ENCODE measurements at places on chromosomes 5 and 9. TPM values are rescaled to one million over a fixed set of nuclear protein-coding genes. Genes with fewer than 3 reads are reported as not detected.

The OR2V1 gene
- total RNA-seq = not detected

GRCh38 chr5:128537221-128537999 lies 635 bp downstream of the FBN2 start:
- no peak for DNase-seq

GRCh38 chr5:13316176-13316575 lies 628.3 kb downstream of the DNAH5 start:
- no peak for DNase-seq

The CORO2A gene
- 4.9 TPM for total RNA-seq

DNA sequence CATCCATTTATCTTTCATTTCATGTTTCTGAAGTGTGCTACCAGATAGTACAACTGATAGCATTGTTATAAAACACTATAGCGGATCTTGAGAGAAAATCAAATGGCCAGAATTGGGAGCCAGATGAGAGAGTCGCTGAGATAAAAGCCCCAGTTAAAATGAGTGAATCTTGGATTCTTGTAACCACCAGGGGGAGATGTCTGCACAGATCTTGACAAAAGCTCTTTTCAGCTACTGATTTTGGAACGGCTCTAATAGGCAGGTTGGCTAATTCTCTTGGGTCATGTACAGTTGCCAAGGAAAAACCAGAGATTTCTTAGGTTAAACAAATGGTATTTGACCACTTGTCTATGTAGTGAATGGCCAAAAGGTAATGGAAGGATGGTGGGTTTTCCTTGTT lies 21.7 kb downstream of the F2RL2 start:
- DNase-seq = no peak

The TLX3 gene
- not detected for total RNA-seq

- DNase-seq = no peak
Measured at GRCh38 chr9:97431044-97431441, 19.1 kb downstream of the TDRD7 start.

DNA sequence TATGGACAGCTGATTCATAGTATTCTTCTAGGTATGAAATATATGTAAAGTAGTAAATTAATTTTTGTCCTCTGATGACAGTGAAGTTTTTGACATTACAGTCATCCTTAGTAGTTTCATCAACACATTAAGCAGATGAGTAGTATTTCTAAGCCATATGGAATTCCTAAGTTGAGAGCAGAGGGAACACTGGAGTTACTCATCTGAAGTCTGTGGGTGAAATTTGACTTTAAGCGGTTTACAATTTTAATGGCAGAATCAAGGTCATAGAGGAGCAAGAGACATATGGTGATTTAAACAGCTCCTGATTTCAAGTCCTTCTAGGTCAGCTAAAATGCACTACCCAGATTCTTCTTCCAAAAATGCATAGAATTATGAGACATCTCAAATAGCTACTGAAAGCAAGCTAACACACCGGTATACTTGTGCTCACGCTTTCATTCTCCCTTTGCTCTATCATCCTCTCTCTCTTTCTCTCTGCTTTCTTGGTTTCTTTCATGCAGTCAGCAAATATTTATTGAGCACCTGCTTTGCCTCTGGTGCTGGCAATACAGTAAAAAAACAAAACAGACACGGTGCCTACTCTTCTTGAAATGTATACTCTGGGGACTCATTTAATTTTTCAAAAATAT lies 235.9 kb downstream of the FER start:
- DNase-seq = no peak

The GDA gene
- 0.27 TPM for total RNA-seq

The ANKRD20A1 gene
- 0.33 TPM for total RNA-seq

The TPPP gene
- not detected for total RNA-seq

DNA sequence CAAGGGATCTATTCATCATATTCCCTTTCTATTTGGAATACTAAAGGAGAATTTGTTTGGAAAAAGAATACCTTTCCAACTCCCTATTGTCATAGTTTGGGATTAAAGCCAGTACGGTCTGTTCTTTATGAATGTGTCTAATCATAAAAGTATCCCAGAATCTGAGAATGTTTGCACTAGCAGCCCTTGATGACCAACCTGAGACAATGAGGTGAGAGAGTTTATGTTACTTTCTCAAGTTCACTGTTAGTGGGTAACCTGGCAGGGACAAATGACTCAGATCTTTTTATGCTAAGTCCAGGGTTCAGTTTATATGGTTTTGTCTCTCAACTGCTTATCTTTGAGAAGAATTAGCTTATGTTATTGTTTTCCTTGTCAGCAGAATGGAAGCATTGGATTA lies 25.3 kb upstream of the TLR4 start:
- no peak for DNase-seq

DNA sequence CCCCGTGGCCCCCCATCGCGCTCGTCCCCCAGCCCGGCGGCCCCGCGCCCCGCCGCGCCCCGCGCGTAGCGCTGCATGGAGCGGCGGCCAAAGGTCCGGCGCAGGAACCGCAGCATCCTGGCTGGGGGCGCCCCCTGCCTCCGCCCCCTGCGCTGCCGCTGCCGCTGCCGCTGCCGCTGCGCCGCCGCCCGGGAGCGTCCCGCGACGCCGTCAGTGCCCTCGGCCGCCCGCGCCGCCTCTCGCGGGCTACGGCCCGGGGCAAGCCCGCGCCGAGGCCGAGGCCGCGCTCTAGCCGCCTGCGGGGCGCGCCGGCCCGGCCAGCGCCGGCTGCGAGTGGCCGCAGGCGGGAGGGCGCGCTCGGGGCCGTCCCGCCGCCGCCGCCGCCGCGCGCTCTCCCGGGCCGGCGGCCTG lies 523 bp downstream of the EPB41L4B start:
- no peak for DNase-seq

DNA sequence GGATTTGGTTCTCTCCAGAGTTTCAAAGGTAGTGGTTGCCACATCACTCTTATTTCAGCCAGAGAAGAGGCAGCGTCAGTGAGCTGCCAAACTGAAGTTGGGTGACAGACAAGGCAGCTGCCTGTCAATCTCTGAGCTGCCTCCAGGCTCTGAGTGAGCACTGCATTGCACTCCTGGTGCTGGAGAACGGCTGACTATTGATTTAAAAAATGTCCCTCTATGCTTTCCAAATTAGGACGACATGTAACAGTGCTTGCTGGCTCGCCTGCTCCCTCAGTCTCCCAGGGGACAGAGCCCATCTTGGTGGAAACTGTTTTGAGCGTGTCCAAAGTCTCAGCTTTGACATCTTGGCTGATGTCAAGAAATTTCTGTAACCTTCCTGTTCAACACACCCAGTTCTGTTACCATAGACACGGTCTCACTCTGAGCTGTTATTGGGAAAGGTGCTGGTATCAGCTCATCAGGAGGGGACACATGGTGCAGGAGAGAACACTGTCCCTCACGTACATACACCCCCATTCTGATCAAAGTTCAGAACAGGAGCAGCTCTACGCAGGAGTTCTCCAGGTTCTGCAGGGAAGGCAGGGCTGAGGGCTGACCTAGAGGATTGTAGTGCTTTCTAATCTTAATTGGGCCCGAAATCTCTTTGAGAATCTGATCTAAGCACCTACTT lies 15.7 kb downstream of the PCDH12 start:
- DNase-seq = no peak

GRCh38 chr5:74035521-74035937 lies 409.5 kb downstream of the ARHGEF28 start:
- peak; percentile 59 for DNase-seq

The GRM6 gene
- not detected for total RNA-seq

GRCh38 chr5:32443541-32444430 lies 754 bp downstream of the ZFR start:
- no peak for DNase-seq

DNA sequence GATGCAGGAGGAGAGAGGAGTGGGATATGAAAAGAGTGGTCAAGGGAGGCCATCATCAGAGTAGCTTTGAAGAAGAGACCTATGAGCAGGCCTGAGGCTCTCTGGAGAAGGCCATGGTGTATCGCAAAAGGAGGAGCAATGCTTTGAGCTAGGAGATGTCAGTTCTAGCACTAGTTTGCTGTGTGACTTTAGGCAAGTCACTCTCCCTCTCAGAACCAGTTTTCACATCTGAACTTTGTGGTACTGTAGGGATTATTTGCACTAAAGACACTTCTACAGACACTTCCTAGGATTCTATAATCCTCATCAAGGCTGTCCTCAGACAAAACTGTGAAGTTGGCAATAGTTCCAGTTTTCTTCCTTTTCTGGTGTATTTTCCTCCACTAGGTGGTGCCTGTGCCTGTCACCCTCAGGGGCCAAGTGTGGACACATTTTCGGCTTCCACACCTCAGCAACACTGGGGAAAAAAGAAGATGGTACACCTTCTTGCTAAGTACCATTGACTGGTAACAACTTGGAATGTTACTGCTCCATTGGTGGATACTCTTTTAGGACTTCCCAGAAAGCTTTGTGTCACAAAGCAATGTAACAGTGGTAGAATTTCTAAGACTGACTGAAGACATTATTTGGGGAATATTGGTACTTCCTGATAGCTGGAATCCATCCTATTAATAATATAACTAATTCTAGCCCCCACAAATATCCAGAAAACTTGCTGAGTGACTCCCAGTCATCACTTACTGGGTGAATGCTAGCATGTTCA lies 9.9 kb downstream of the PAPPA start:
- DNase-seq = no peak

DNA sequence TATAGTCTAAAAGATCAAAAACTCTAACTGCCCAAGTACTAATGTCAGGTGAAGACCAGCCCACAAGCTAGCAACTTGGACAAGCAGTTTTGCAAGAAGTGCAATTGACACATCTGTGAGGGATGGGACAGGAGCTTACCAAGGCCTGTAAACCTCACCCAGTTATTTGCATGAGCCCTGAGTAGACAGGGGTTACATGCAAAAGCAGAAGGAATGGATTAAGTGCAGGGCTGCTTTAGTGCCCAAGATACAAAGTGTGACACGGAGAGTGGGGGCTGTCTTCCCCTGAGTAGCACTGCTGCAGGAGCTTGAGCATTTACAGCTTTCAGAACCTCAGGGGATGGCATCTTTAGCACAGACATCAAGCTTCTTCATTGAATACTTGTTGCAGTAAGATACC lies 286.7 kb downstream of the ELAVL2 start:
- DNase-seq = no peak

DNA sequence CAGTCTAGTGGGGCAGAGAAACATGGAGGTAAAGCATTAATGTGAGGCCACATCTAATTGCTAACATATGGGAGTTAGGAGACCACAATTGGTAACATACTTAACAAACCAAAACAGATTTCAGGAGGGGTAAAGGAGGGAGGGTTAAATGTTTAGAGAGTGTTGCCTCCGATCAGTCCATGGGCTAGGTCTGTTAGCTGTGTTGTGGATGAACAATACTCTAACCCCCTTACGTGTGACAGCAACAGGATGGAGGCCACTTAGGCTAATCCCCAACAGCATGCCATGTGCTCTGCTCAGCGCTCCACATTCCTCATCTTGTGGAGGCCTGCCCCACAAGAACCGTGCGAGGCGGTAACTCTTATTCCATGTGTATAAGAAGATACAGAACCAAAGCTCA lies 167.0 kb downstream of the CRB2 start:
- no peak for DNase-seq

GRCh38 chr5:159318448-159318847 lies 11.8 kb downstream of the IL12B start:
- DNase-seq = no peak

GRCh38 chr5:135236228-135236907 lies 162.7 kb downstream of the MACROH2A1 start:
- no peak for DNase-seq

The CARD9 gene
- total RNA-seq = 2.4 TPM

The WDR38 gene
- total RNA-seq = not detected

DNA sequence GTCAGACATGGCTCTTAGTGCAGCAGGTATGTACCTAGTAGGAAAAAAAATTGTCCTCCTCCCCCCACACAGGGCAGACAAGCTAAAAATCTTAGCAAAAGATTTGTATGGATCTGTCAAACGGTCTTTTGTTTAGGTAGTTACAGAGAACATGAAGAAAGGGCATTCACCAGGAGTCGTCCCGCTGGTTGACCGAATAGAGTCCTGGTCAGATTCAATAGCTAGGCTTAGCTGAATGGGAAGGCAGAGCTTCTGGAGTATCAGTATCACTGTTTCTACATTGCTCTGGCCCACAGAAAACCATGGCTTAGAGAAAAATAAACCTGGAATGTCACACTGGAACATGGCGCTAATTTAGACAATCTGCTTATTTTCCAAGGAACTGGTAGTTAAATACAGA lies 642.3 kb downstream of the PTPRD start:
- DNase-seq = no peak

DNA sequence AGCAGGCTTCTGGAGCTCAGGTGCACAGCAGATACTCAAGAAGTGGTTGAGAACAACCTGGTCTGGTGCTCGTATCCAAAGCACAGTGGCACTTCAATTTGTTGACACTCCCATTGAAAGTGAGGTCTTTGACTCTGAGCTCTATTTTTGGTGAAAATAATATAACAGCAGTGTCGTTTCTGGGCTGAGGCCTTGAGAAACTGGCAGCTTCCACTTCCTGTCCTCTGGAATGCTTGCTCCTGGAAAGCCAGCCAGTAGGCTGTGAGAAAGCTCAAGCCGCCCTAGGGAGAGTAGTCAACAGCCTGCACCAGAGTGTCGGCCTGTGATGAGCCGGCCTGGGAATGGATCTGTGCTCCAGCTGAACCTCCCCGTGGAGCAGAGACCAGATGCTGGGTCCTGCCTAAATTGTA lies 6.8 kb upstream of the SUSD3 start:
- DNase-seq = no peak

DNA sequence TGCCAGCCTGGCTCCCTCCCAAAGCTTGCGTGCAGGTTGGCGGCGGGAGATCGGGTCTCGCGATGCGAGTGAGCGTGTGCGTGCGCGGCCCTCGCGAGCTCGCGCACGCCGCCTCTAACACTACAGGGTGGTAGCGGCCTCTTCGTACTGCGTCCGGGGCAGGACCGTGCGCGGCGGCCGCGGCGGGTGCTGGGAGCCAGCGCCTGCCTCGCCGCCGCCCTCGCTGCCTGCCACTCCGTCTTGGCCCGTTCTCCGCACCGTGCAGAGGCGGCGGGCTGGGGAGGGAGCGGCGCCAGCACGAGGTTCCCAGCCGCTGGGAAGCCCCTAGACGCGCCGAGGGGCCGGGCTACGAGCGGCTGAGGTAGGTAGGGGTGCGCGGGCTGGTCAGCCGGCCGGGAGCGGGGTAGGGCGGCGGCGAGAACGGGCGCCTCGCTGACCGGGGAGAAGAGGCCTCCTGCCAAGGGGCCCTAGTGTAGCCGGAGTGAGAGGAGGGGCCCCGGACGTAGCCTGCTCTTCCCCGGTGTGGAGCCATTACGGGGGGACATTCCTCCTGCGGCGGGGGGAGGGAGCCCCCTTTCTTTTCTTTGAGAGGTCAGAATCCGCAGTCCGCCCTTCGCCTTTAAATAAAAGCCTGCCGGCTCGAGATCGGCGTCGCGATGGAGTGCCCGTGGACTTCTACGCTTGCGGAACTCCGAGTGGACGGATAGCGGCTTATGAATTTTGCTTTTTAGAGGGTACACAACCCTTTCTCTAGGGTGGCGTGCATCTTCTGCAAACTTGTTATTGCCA lies at the start of gene C5orf24:
Gene C5orf24, plus strand, starts transcription at position 117 of the 789 bp plus-strand sequence. CDS start 8,933 bp downstream, outside the sequence.
- DNase-seq = peak; percentile 90

The EGR1 gene
- 9.0 TPM for total RNA-seq

The G3BP1 gene
- 255 TPM for total RNA-seq

All from GM12878 (cell line).